ENCODE measurements at places on chromosomes 3 and 15.
A peak's percentile ranks its signal among the peaks of the same experiment; 100 is the strongest.

DNA sequence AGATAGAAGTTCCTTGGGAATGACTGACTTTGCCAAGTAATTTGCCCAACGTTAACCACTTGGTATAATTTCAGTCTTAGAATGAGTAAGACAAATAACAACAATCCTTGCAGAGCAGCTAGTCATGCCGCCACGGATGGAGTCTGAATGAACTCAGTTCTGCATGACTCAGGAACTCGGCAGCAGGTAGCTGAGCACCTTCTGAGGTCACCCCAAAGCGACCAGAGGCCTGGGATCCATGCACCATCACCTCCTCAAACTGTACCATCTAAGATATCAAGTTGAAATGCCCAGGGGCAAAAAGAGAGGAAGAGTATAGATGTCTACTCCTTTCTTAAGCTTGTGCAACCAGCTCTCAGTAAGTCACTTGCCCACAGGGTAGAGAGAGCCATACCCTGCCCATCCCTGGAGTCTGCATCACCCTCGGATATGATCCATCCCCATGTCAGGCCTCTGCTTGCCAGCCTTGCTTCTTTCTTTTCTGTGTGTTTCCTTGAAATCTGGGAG is 8.5 kb upstream of the CDCP1 start:
- peak; percentile 92 for DNase-seq

DNA sequence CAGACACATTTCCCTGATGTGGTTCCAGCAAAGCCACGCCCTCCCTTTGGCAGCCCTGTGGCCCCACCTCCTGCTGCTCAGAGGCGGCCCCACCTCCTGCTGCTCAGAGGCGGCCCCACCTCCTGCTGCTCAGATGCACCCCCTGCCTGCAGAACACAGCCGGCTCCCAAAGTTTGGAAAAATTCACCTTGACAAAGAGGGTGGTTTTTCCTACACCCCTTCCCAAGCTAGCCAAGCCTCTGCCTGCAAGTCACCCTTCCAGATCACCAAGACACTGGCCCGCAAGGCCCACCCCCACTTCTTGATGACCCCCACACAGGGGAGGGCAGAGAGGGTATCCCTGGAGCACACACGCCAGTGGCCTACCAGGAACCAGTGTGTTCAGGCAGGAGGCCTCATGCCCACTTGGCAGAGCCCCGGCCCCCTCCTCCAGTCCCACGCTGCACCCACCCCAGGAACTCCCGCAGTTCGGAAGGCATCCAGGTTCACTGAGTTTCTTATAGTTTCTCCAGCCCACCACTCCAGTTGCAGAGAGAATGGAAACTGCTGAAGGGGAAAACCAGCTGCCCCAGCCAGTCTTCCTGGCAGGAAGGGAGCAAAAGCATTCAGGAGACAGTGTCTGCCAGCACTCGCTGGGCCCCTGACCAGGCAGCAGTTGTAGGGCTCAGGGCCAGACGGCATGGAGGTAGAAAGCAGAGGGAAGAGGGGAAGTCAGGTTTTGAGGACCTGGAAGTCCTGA is 2.3 kb upstream of the HAPLN3 start:
- peak; percentile 93 for DNase-seq

GRCh38 chr3:69271098-69271497 is 114.8 kb downstream of the FRMD4B start:
- no peak for DNase-seq

DNA sequence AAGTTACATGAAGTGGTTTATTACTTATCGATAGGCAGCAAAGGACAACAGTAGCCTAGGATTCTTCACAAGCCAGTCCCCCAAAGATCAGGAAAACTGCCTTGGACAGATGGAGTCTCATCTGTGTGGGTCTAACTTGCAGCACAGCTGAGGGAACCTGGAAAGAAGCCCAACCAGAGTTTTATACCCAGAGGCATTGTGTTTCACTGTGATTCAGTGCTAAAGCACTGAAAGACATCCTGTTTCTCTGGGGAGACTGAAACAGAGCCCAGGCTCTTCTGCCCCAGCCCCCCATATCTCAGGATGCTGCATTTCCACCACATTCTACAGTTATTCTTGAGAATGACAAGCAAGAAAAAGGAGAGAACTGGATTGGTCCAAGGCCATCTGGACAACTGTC is 48.2 kb upstream of the PYDC2 start:
- peak; percentile 90 for DNase-seq

DNA sequence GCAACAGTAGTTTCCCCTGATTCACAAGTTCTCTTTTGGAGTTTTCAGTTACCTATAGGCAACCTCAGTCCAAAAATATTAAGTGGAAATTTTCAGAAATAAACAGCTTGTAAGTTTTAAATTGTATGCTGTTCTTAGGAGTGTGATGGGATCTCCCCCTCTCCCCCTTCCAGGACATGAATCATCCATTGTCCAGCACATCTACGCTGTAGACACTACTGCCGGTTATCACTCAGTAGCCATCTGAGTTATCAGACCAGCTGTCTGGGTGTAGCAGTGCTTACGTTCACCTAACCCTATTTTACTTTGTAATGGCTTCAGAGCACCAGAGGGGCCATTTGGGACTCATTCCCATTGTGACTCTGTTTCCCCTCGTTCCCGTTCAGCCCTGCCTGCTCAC is 96.7 kb upstream of the PLXNA1 start:
- no peak for DNase-seq

- DNase-seq: peak; percentile 40
Observed at GRCh38 chr15:63322541-63322940, 45.1 kb downstream of the APH1B start.

GRCh38 chr3:140832883-140833282 is 108.8 kb upstream of the SLC25A36 start:
- no peak for DNase-seq

DNA sequence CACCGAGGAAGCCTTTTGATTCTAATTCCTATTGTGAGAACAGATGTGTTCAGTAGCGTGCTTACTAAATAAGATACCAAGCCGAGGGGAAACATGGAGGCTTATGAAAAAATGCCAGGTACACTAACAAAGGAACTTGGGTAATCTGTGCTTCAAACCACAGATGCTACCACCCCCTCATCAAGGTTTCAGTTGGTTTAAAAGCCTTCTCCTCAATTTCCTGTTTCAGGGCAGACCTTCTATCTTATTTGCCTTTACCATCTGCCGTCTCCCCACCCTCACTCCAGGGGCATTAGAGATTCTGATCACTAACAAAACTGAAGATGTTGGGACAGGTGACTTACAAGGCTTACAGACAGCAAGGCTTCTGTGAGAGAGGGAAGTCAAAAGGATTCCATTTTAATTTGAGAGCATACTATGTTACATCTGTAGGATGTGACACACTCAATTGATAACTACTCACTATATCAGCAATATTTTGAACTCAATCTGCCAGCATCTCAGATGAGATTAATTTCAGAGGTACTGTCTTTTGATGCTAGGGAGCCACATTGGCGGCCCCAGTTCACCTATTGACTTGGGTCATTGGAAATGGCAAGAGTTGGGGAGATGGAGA is 60.6 kb upstream of the PLCL2 start:
- no peak for DNase-seq

DNA sequence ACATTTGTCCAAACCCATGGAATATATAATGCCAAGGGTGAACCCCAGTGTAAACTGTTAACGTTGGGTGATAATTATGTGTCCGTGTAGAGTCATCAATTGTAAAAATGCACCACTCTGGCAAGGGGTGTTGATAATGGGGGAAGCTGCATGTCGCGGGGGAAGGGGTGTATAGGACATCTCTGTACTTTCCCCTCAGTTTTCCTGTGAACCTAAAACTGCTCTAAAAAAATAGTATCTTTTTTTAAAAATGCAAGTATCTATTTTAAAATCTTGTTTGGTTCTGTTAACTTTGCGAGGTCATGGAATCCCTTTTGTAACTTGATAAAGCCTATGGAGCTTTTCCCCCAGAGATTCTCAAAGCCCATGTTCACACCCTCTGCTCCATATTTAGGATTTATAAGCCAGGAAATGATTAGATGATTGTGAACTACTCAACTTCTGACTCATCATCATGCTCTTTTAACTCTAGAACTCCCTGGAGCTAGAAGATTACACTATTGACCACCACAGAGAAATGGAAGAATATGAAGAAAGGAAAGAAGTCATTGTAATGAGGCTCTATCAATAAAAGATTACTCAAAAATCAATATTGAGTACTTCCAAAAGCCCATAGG is 56.1 kb upstream of the C3orf49 start:
- DNase-seq: peak; percentile 71

GRCh38 chr15:59251001-59251845 is 44.6 kb downstream of the LDHAL6B start:
- no peak for DNase-seq

DNA sequence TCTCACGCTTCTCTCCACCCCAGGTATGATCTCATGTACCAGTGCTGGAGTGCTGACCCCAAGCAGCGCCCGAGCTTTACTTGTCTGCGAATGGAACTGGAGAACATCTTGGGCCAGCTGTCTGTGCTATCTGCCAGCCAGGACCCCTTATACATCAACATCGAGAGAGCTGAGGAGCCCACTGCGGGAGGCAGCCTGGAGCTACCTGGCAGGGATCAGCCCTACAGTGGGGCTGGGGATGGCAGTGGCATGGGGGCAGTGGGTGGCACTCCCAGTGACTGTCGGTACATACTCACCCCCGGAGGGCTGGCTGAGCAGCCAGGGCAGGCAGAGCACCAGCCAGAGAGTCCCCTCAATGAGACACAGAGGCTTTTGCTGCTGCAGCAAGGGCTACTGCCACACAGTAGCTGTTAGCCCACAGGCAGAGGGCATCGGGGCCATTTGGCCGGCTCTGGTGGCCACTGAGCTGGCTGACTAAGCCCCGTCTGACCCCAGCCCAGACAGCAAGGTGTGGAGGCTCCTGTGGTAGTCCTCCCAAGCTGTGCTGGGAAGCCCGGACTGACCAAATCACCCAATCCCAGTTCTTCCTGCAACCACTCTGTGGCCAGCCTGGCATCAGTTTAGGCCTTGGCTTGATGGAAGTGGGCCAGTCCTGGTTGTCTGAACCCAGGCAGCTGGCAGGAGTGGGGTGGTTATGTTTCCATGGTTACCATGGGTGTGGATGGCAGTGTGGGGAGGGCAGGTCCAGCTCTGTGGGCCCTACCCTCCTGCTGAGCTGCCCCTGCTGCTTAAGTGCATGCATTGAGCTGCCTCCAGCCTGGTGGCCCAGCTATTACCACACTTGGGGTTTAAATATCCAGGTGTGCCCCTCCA is 19.1 kb downstream of the TYRO3 start:
- DNase-seq: no peak

DNA sequence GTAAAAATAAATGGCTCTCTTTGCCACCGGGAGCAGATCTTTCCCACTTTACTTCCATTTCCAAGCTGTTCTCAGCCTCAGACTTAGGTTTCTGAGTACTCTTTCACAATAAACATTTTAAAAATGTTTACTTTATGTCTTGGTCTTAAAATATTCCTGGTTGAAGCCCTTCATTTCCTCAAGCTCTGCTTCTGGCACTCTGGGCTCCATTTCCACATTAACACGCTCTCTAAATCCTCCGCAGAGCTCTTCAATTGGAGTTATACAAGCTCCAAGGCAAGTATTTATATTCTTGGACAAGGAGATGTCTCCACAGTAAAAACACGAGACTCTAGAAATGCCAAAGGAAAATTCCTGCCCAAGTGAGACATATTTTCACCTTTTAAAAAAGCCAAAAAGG is 169.3 kb downstream of the GREM1 start:
- no peak for DNase-seq

GRCh38 chr3:132593947-132594323 is 3.1 kb upstream of the ACKR4 start:
- DNase-seq: peak; percentile 88

GRCh38 chr3:37457378-37458065 is 283.1 kb upstream of the LRRFIP2 start:
- DNase-seq: peak; percentile 21

DNA sequence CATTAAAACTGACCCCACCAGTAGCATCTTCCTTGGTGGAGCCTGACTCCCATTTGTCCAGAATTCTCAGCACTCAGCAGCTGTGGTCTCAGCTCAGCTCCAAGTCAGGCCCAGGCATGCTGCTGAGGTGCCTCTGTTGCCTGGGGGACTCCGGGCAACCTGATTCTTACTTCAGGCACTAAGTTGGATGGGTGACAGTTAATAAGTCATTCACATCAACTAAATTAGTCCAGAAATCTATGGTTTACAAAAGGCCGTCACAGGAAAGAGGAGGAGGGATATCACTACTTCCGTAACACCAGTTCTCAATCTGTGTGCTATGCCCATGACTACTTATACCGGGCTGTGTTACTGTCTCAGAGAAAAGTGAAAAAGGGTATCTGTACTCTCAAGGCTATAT is 310.2 kb downstream of the SATB1 start:
- DNase-seq: no peak

- DNase-seq: peak; percentile 89
Observed at GRCh38 chr3:4994144-4994730, 15.0 kb downstream of the BHLHE40 start.

DNA sequence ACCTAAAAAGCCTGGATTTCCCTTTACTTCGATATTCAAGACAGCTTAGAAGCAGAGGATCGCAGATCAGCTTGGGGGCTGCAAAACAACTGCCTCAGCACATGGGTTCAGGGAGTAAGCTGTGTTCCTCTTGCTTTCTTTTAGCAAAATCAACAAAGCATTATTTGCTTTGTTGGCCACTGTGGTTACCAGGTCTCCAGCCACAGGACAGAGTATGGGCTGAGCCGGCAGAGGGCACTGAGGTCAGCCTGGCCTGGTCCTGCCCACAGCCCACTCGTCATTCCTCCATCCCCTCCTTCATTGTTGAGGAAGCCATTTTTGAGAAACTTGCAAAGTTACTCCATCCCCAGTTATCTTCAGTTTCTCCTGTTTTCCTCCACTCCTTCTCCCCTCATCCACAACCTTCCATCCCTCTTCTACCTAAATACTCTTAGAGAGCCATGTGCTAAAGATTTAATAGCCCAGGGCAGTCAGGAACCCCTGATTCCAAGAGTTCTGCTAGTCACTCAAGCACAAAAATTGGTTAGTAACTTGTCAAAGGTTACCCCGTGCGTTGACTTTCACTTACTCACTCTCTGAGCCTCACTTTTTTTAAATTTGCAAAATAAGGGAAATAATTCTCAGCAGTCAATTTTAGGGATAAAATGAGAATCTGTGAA is 60.0 kb upstream of the HES1 start:
- no peak for DNase-seq

- no peak for DNase-seq
Observed at GRCh38 chr15:47218295-47218694, 499.0 kb upstream of the SEMA6D start.

DNA sequence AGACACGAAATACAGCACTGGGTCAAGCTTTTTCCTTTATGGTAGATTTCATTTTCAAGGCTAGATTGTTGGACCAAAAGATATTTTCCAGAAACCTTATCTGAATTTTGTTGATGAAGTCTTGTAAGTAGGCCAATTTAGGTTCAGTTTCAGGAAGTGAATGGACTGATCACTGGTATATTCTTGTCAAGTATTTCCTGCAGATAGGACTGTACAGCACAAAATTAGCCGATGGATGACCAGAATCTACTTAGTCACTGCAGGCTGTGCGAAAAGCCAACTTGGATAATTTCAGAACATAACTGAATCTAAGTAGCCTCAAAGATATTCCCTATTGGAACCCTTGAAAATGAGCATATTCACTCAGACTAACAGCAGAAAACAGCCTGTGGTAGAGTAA is 206.5 kb downstream of the NR1D2 start:
- DNase-seq: no peak

Data from GM23248 (cell line).